ENCODE measurements at places on chromosomes 13 and 19.

- no peak for DNase-seq
Measured at GRCh38 chr13:84279166-84279565, 396.9 kb upstream of the SLITRK1 start.

GRCh38 chr19:46620267-46620666 is 4.6 kb downstream of the PTGIR start:
- DNase-seq: no peak

DNA sequence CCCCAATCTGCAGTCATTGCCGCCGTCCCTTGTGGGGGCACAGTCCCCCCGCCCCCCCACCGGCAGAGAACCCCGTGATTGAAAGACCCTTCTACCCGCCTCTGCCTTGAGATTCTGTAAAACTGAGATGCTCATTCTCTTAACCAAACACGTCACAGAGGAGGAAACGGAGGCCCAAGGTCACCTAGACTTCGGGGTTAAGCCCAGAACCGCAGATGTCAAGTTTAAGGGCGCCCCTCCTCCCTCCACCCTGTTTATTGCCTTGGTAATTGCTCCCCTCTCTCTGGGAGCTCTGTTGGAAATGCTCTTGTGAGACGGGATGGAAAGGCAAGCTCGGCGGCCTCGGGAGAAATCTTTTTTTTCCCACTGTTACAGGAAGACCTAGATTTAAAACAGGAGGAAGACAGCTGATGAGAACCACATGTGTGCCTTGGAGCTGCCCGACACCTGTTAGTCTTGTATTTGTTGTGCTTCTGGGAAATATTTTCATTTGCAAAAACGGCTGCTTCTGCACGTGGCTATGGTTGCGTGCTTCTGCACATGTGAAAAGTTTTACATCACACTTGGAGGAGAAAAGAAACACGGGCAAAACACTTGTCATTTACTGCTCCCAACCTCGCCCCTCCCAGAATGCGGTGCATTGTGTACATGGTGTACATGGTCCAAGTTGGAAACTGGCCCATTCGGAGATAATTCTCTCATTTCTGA is 1.1 kb upstream of the MED26 start:
- no peak for DNase-seq

DNA sequence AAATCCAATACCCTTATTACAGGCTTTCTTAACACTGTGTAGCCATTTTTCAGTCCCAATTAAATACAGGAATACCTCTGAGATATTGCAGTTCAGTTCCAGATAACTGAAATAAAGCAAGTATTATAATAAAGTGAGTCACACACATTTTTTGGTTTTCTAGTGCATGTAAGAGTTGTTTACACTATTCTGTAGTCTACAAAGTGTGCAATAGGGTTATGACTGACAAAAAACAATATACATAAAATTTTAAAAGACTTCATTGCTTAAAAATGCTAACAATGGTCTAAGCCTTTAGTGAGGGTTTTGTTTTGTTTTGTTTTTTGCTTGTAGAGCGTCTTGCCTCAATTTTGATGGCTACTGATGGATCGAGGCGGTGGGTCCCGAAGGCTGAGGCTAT is 434.4 kb upstream of the NBEA start:
- DNase-seq: no peak

DNA sequence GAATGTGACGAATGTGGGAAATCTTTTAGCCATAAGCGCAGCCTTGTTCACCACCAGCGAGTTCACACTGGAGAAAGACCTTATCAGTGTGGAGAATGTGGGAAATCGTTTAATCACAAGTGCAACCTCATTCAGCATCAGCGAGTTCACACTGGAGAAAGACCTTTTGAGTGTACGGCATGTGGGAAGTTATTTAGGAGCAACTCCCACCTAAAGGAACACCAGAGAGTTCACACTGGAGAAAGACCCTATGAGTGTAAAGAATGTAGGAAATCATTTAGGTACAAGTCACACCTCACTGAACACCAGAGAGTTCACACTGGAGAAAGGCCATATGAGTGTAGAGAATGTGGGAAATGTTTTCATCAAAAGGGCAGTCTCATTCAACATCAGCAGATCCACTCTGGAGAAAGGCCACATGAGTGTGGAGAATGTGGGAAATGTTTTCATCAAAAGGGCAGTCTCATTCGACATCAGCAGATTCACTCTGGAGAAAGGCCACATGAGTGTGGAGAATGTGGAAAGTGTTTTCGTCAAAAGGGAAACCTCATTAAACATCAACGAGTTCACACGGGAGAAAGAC is 7.6 kb downstream of the ZNF776 start:
- no peak for DNase-seq

- no peak for DNase-seq
Measured at GRCh38 chr13:75165543-75166230, 316.3 kb downstream of the TBC1D4 start.
